H7 (cell line): ENCODE measurements at places on chromosomes 11 and 22.

DNA sequence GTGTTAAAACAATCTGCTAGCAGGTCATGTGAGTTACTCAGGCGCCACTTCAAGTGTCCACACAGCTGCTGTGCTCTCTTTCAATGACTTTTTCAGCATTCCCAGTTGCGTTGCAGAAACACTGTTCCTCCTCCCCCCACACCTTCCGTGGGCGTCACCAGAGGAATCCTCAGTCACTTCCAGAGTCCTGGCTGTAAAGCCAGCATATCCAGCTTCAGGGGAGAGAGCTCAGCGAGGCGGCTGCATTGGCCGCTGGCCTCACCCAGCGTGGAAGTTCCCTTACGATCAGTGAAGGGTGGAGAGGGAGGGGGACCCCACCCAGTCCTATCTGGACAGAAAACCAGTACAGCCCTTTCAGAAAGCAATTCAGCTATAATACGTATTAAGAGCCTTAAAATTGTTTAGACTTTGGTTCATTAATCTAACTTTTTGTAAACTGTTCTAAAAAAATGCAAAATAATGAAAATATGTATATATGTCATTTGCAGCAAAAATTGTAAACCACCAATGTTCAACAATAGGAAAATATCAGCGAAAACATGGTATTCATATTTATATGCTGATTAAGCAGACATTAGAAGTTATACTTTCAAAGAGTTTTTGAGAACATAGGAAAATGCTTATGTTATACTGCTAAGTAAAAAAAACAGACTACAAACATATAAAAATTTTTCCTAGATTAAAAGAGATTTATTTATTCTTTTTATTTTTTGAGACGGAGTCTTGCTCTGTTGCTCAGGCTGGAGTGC is 2.8 kb upstream of the ANO9 start:
- DNase-seq: no peak

DNA sequence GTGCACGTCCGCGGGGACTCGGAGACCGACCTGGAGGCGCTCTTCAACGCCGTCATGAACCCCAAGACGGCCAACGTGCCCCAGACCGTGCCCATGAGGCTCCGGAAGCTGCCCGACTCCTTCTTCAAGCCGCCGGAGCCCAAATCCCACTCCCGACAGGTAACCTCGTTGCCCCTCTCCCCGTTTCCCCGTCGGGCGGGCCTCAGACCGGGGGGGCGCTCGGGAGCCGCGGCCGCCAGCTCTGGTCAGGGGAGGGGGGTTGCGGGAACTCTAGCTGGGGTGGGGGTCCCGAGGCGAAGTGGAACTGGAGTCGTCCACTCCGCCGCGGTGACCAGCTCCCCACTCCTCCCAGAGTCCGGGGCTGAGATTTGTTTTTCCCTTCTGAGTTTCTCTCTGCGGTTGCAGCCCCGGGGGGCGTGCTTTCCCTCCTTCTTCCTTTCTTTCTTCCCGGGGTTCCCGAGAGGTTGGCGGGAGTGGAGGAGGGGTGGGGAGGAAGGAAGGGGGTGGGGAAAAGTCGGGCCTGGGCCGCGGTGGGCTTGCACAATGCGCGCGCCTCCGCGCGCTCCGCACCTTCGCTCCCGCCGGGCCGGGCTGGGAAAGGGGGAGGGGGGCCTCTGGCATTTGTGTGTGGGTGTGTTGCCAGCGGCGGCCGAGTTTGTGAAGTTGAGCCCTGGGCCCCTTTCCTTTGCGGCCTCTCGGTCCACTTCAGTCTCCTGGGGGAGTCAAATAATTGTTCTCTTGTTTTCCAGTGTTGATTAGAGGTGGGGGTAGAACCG is 952 bp downstream of the YAP1 start:
- DNase-seq: peak; percentile 94

DNA sequence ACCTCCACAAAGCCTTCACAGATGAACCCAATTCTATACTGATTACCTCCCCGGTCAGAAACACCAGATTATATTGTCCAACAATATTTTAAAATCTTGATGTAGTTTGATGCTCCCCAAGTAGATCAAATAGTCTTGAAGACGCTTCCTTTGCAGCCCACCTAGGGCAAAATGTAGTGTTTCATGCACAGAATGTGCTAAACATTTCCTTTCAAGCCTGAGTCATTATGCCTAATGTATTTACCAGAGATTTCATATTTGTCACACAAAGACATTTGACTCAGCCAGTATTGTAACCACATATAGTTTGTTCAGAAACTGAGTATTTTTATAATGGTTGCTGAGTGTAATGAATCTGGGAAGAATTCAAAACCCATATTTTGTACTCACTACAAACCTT is 1396.8 kb downstream of the LRRC4C start:
- DNase-seq: no peak

GRCh38 chr11:1673446-1674172 is 23.4 kb upstream of the KRTAP5-6 start:
- DNase-seq: no peak

DNA sequence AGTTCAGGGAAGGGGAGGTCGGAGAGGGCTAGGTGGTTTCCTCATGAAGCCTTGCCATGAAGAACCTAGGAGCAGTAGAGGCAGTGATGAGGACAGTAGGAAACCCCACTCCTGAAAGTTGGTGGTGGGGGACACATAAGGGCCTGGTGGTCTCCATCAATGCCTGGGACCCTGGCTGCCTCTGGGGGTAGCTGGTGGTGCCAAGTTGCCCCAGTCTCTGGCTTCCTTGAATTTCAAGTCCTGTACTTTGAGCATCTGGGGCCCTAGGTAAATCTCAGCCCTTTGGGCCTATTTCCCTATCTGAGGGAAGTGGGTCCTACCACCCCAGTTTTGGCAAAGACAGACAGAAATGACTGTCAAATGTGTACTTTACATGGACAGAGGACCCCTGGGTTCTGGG is 28.1 kb downstream of the AMPD3 start:
- DNase-seq: no peak

DNA sequence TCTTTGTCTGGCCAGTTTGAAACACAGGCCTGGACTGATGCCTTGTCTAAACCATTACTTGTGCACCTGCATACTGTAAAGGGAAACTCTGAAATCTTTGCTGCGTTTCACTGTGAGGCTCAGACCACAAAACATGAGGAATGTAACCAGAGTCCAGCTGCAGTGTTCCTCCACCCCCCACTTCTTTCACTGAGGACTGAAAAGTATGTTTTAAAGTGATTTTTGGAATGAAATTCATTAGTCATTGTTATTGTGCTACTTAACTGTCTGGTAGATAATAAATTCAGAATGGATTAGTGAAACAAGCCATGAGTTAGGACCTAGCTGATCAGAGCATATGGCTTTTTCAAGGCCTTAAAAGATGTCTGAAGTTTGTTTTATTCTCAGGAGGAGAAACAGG is 181.2 kb downstream of the WNT11 start:
- DNase-seq: no peak

GRCh38 chr22:33841281-33842005 is 78.8 kb downstream of the LARGE1 start:
- no peak for DNase-seq

GRCh38 chr11:56950510-56950909 is 38.2 kb upstream of the OR5AK2 start:
- DNase-seq: no peak
